ENCODE measurements at places on chromosomes 11 and 22.

- no peak for DNase-seq
Observed at GRCh38 chr11:43923406-43924111, 18.9 kb upstream of the C11orf96 start.

- DNase-seq, result no peak
Observed at GRCh38 chr22:37047006-37047405, 4.5 kb upstream of the KCTD17 start.

GRCh38 chr11:67397536-67397935, 4.1 kb downstream of the PPP1CA start:
- DNase-seq, result no peak

DNA sequence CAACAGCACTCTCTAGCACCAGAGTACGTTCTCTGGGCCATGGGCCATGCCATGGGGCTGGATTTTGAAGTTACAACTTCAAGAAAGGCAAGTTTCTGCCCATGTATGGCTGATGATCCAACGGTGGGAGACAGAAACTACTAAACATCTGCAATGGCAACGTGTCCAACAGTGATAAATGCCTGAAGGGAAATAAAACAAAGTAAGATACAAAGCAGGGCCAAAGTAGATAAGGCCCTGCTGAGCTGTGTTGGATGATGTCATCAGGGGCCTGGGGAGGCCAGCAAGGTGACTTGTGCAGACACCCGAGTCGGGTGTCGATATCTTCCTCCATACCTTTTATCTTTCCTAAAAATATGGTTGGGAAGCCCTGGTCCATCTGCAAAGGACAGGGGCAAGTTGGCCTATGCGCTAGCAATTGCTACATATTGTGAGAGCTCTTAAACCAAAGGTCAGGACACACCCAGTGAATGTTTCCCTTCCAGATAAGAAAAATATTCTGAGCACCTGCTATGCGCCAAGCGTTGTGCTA, 487.2 kb downstream of the MN1 start:
- no peak for DNase-seq

- DNase-seq, result no peak
Observed at GRCh38 chr11:71406681-71407080, 41.5 kb downstream of the DHCR7 start.
